Vein endothelial cell (primary cell): ENCODE measurements at places on chromosomes 2 and 18. TPM values are rescaled to one million over a fixed set of nuclear protein-coding genes. Genes with fewer than 3 reads are reported as not detected.

SH3RF3 gene
- 14.3 and 18.3 TPM in 2 replicates for total RNA-seq

ACADL gene
- total RNA-seq, result not detected in 2 replicates

ELOA2 gene
- total RNA-seq, result not detected in 2 replicates

HOXD8 gene
- 22.1 and 24.8 TPM in 2 replicates for total RNA-seq

C2orf81 gene
- 0.19 TPM in 1 of 2 replicates, not detected in the other for total RNA-seq

IKZF2 gene
- total RNA-seq, result 2.6 and 2.9 TPM in 2 replicates

CPSF3 gene
- total RNA-seq, result 38.2 and 44.9 TPM in 2 replicates

ADD2 gene
- 1.2 and 1.3 TPM in 2 replicates for total RNA-seq

POU3F3 gene
- under 0.01 TPM in 1 of 2 replicates, not detected in the other for total RNA-seq

HES6 gene
- total RNA-seq, result 2.7 and 4.2 TPM in 2 replicates

NT5DC4 gene
- total RNA-seq, result not detected in 2 replicates

ALLC gene
- total RNA-seq, result not detected in 2 replicates

NOL4 gene
- 0.29 TPM in 1 of 2 replicates, not detected in the other for total RNA-seq

MARCO gene
- total RNA-seq, result not detected in 2 replicates

TEX44 gene
- not detected in 2 replicates for total RNA-seq

C2orf80 gene
- not detected in 2 replicates for total RNA-seq

CNNM3 gene
- total RNA-seq, result 7.1 and 8.5 TPM in 2 replicates

RGPD4 gene
- total RNA-seq, result not detected in 2 replicates

SAG gene
- total RNA-seq, result not detected in 2 replicates
